ENCODE measurements at places on chromosomes 7 and 10.
A peak's percentile ranks its signal among the peaks of the same experiment; 100 is the strongest.

DNA sequence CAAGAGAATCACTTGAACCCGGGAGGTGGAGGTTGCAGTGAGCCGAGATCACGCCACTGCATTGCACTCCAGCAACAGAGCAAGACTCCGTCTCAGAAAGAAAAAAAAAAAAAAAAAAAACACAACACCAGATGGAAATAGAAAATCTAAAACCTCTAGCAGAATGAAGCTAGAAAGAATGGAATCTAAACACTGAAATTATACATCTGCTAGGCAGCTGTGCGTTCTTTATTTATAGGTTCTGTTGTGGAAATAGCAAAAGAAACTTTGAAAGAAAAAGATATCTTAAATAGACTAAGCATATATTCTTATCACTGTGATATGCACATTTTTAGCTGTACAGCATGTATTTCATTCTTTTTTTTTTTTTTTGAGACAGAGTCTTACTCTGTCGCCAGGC lies 17.1 kb downstream of the BMPR1A start:
- DNase-seq: no peak

- no peak for DNase-seq
Measured at GRCh38 chr7:46100521-46100920, 179.4 kb upstream of the IGFBP3 start.

- DNase-seq: no peak
Measured at GRCh38 chr10:69828144-69828870, 26.6 kb downstream of the COL13A1 start.

DNA sequence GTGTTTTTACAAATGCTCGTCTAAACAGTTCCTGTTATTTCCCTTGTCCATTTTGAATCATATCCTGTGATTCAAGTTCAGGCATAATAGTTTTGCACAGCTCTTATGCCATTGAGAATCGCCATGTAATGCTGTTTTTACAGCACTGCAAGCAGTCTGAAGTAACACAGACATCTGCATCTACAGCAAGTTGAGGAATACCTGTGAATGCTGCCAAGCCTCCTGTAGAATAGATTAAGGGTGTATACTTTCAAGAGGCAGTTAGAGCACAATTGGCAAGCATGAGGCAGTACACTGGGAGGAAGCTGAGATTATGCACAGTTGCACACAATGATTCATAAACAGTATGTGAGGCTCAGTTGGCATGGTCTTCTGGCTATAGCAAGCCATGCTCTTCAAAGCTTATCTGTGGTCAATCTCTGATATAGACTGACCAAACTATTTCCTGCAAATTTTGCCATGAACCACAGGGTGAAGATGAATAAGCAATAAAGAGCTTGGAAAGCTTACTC lies 121.9 kb upstream of the AKR1E2 start:
- peak; percentile 85 for DNase-seq

DNA sequence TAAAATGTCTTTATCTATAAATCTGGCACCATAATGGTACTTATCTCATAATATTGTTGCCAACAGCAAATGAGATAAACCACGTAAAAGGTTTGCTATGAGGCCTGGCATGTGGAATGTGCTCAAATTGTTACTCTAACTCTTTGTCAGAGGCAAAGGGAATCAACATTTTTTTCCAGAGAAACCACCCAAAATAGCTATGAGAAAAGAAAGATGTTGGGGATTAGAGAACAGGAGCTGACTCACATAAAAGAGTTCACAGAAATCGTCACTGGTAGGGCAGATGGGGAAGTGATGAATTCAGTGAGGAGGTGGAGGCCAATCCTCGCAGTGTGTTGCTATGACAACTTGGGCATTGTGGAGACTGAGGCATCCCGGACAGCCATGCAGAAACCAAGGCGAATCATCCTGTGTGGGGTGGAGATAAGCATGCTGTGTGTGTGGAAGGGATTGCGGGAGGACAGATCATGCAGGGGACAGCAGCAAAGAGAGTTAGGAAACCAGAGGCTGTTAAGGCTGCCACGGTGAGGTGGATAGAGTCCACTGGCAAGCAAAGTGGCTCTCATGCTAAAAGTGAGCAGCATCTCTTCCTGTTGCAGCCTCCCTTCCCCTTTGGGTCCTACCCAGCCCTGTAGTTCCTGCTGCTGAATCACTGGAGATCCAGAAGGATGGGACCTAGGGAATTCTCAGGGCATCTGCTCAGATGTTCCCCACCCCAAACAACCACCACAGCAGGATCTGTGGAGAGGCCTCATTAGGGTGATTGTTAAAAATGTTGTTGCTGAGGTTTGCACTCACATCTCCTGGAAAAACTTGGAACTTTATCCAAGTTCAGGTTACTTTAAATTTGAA lies 103.9 kb downstream of the CUBN start:
- peak; percentile 87 for DNase-seq

GRCh38 chr10:126041804-126042231 lies 145.5 kb downstream of the FANK1 start:
- peak; percentile 97 for DNase-seq

DNA sequence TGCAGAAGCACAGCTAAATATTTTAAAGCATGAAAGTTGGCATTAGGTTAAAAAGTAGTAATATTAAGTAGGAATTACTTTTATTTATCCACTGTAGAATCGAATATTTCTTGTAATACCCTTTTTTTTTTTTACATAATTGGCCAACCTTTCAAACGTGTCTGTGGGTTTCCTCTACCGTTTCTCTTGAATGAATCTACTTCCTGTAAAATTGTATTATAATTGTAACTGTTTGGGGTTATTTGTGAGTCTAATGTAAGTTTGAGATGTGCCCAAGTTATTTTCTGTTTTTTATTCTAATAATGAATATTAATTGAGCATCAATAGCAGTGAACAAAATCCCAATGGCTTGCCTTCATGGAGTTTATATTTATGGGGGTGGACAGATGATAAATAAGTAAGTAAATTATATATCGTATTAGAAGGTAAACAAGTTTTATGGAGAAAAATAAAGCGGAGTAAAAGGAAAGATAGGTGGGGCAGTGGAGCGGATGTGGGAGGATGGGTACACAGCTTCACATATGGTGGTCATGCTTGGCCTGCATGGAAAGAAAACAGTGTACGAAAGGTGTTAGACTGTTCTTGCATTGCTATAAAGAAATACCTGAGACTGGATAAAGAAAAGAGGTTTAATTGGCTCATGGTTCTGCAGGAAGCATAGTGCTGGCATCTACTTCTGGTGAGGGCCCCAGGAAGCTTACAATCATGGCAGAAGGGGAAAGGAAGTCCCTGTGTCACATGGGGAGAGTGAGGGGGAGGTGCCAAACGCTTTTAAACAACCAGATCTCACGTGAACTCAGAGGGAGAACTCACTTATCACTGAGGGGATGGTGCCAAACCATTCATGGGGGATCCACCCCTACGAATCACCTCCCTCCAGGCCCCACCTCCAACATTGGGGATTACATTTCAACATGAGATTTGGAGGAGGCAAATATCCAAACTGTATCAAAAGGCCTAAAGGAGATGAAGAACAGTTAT lies 5.4 kb downstream of the TSPAN13 start:
- no peak for DNase-seq

DNA sequence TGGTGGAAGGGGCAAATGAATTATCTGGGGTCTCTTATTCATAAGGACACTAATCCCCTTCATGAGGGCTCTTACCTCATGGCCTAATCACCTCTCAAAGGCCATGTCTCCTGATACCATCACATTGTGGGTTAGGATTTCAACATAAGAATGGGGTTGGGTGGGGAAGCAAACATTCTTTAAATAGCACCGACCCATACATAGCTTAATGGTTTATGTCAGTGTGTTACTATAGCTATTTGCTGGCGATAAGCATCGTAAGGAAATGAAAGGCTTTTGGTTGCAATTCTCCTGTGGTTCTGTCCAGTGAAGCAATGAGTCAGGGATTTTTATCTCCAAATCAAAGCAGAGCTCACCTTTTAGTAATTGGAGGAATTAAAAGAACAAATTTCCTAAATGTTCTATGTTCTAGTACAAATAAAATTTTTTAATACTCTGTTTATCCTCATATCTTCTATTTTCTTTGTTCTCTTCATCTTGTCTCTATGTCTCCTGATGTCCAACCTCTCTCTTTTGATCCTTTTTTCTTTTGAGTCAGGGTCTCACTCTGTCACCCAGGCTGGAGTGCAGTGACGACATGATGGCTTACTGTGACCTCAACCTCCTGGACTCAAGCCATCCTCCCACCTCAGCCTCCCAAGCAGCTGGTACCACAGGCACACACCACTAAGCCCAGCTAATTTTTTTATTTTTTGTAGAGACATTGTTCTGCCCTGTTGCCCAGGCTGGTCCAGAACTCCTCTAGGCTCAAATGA lies 57.0 kb upstream of the GLCCI1 start:
- DNase-seq: peak; percentile 100

DNA sequence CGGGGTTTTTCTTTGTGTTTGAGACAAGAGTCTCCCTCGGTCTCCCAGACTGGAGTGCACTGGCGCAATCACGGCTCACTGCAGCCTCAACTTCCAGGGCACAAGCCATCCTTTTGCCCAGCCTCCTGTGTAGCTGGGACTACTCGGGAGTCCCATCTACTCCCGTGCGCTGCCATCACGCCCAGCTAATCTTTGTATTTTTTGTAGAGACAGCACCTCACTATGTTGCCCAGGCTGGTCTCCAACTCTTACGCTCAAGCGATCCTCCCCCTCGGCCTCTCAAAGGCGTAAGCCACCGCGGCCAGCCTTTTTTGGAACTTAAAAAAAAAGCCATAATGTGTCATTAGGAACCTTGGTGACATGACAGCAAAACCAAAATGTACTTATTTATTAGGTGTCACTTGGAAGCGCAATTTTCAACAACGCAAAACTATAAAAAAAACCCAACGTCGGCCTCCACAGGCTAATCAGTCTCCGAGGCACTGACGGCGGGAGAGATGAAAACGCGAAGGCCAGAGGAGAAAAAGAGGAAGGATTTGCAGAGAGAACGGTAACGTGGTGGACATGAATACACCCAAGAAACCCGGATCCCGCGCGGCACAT lies 911 bp upstream of the HNRNPH3 start:
- DNase-seq: no peak

DNA sequence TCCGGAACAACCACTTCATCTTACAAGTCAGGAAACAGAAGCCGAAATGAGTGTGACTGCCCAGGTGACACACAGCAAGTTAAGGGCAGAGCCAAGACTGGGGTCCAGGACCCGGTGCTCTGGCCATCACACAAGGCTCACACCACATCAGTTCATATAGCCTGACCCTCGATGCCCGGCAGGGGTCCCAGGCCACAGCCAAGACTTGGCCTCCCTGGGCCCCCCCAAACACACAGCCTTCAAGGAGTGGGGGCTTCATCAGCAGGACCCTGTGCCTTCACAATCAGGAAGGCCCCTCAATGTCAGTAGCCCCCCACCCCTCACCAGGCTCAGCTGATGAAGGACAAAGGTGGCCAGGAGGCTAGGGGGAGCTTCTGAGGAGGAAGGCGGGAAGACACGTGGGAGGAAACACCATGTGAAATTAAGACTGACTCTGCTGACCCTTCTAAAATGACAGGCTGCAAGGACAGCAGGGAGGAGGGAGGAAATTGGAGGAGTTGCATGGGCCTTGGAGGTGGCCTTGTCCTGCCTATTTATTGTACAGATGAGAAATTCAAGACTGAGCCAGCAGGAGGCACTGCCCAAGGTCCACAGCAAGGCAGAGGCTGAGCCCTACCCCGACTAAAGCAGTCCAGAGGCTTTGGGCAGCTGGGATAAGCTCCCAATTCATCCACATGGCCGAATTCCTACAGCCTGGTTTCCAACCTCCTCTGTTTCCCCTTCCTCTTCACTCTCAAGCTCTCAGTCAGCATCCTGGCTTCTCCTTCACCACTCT lies 216.1 kb upstream of the ZMIZ1 start:
- no peak for DNase-seq

- DNase-seq: peak; percentile 64
Measured at GRCh38 chr7:111292026-111292470, 201.1 kb downstream of the LRRN3 start.

DNA sequence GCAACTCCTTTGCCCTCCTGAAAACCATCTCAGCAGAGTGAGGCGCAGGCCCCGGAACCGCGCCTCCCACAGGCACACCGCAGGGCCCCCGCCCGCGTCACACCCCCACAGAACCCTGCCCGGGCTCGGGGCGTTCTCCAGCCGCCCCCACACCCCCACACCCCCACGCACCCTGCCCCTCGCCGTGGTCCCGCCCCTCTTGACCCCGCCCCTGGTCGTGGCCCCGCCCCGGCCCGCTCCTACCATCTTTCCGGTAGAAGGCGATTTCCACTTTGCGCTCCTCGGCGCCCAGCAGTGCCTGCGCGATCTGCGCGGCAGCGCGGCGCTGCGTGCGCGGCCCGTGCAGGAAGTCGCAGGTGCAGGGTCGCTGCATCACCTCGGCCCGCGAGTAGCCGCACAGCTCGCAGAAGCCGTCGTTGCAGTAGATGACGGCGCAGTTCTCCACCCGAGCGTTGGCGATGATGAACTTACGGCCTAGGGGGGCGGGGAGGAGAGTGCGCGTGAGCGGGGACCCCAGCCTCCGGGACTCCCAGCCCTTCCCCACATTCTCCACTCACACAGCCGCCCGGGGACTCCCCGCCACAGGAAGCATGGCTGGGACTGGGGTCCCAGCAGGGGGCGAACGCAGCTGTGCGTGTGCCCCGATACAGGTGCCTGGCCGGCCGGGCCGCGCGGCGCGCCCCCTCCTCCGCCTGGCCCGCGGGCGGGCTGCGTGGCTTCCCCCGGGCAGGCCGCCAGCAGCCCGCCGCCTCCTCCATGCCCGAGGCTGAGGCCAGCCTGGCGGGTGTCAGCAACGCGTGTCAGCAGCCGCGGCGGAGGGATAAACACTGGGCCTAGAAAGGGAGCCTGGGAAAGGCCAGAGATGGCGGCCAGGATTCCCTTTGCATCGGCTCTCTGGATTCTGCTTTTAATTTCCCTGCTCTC lies 3.4 kb downstream of the KCNH2 start:
- DNase-seq: no peak

DNA sequence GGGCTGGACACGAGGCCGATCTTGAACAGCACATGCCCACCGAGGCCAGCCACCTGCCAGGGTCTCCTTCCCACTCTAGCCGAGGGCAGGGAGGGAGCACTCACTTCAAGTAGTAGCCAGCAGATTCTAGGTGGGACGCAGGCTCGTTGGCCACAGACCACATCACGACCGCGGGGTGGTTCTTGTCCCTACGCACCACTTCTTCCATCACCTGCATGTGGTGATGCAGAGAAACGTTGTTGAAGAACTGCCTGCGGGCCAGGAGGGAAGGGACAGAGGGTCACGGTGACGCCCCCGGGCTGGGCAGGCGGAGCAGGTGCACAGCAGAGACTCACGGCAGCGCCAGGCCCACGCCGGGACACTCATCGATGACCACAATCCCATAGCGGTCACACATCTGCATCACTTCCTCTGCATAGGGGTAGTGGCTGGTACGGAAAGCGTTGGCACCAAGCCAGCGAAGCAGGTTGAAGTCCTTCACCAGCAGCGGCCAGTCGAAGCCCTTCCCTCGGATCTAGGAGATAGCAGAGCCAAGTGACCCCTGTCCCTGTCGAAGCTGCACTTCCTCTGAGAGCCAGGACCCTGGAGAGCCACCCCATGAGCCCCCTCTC lies 7.7 kb downstream of the GUSB start:
- no peak for DNase-seq

GRCh38 chr10:49168171-49168540 lies 20.0 kb downstream of the TMEM273 start:
- DNase-seq: no peak

- DNase-seq: no peak
Measured at GRCh38 chr10:113427811-113428558, 124.9 kb upstream of the HABP2 start.

GRCh38 chr7:133301444-133301843 lies 48.6 kb downstream of the EXOC4 start:
- no peak for DNase-seq

GRCh38 chr10:8992009-8992408 lies 937.5 kb downstream of the GATA3 start:
- no peak for DNase-seq

Measured in retinal pigment epithelial cell (primary cell).